ENCODE measurements at places on chromosomes 6 and 20.

GRCh38 chr6:143531720-143532499 is 20.4 kb upstream of the FUCA2 start:
- DNase-seq = no peak

GRCh38 chr6:98844244-98845210 is 10.2 kb downstream of the POU3F2 start:
- no peak for DNase-seq

DNA sequence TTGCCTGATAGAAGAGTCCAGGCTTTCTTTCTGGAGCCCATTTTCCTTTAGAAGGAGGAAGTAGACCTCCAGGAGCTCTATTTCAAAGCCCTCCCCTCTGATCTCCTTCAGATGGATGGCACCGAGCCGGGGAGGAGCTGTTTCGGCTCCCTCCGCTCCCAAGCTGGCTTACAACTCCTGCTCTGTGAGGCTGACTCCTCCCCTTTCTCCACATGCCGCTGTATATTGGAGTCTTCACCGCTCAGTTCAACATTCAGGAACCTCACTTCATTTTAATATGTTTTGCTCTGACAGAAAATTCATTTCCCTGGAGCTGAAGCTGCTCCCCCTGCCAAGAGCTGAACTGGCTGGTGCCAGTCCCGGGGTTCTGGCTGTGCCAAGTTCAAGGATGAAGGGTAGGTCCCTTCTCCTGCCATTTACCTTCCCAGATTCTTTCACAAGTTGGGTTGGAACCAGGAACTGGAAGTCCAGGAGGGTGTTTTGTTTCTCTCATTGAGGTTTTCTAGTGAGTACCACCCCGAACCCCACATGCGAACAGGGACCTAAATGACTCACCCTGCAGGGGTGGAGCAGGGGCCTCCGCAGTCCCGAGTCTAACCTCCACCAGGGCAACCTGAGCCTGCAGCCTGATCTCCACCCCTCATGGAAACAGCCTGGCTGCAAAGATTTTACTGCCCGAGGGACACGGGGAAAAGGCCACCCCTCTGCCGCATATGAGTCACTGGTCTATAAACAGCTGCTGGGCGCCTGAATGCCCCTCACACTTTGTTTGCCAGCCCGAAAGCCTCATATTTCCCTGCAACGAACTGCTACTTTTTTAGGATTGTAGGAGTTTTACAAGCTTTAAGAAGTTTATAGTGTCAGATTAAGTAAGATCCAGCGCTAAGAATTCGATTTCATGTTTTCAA is 68.6 kb upstream of the FOXA2 start:
- DNase-seq = no peak

GRCh38 chr6:170088582-170088955 is 202.3 kb downstream of the DLL1 start:
- no peak for DNase-seq

DNA sequence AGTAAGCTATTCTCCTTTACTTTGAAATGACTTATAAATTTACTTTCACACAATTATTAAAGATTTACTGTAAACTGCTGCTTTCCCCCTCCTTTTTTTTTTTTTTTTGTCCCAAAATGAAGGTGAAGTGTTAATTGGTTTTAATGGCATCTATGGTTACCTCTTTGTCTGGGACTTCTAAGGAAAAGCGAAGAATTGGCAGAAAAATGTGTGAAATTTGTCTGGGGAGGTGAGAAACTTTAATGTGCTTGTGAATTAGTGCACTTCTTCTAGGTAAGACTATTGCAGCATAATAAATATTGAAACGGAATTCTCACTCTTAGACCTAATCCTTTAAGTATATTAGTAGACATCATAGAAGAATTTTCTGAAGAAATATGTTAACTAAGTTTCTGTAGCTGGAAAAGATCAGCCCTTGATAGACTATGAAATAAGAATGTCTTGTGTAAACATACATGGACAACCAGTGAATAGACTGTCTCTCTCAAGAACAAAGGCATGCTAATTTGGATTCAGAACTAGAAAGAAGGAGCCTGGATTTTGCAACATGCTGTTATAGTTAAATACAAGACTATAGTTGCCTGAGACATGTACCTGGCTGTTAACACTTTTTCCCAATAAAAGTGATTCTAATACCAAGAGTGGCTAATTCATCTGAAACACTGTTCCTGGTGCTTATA is 23.9 kb downstream of the FLRT3 start:
- DNase-seq = no peak

DNA sequence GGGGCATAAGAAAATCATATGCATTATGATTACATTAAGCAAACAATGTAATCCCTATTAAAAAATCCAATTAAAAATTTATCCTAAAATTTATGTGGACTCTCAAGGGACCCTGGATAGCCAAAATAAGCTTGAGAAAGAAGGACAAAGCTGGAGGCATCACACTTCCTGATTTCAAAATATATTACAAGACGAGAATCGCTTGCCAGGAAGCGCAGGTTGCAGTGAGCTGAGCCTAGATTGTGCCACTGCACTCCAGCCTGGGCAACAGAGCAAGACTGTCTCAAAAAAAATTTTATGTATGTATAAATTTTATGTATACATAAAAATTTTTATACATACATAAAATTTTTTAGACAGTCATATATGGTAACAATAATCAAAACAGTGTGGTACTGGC is 48.5 kb upstream of the GCNT2 start:
- DNase-seq = no peak

DNA sequence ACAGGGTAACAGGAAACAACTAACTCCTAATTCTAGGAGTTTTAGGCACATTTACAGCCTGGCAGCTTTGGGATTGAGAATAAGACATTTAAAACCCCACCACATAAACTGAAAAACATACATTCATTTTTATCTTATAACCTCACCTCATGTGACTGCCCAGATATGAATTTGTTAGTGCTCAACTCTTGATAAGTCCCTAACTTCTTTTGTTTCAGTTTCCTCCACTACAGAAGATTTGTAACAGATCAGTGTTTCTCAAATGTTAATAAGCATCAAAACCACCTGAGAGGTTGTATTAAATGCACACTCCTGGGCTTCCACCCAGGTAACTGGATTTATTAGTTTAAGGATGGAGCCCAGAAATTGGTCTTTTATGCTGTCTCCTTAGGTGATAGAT is 190.1 kb upstream of the ARID1B start:
- DNase-seq = no peak

GRCh38 chr6:29561606-29562181 is 2.2 kb upstream of the UBD start:
- DNase-seq = no peak

- no peak for DNase-seq
These were observed 249.3 kb upstream of the PLN start for GRCh38 chr6:118298476-118299427.

DNA sequence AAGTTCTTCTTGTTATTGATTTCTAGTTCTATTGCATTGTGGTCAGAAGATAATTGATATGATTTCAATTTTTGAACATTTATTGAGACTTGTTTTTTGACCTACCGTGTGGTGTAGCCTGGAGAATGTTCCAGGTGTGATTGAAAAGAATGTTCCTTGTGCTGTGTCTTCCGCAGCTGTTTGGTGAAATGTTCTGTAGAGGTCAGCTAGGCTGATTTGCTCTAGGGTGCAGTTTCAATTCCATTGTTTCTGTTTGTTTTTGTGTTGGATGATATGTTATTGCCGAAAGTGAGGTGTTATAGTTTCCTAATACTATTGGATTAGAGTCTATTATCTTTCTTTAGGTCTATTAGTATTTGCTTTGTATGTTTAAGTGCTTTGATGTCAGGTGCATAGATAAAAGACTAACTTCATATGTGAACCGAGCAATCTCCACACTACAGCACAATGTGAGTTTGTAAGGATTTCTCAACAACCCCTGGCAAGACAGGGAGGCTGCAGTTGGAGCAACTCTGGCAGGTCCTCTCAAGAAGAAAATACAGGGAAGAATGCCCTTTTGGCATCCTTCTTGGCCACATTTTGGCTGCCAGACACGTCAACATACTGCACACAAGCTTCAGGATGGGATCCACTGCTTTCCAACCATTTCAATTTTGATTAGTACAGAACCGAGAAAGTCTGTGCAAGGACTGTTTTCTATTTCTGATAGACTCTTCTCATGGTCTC is 320.7 kb downstream of the RNF144B start:
- DNase-seq = no peak

DNA sequence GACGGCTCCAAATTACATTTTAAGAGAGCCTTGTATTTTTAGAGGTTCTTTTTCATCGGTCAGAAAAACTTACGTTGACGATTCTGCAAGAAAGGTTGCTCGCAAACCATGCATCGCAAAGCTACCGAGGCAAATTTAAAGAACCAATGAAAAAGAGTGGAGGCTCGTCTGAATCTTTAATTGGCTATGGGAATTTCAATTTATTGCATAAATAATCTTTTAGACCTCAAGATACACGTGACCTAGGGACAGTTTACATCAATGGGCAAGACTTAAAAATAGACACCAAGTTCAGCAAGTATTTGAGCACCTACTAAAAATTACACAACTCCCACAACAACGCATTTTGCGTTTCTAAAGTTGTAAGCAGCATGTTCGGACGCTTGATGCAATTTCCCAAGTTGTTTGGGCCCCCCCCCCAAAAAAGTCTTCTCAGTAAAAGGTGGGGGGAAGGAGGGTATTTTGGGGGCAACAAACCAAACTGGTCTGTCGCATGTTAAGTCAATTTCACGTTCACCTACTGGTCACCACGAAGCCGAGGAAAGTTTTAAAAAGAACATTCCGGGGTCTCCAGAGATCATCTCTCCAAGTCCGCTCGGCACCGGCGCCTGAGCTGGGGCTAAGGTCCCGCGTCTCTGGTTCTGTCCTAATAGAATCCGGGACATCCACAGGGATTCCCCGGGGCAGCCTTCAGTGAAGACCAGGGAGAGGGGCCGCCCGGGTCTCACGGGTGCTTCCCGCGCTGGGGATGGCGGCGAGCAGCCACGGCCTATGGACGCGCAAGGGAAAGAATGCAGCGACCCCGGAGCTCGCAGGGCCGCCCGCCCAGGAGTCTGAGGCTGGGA is 851 bp downstream of the SNX5 start:
- peak; percentile 43 for DNase-seq

DNA sequence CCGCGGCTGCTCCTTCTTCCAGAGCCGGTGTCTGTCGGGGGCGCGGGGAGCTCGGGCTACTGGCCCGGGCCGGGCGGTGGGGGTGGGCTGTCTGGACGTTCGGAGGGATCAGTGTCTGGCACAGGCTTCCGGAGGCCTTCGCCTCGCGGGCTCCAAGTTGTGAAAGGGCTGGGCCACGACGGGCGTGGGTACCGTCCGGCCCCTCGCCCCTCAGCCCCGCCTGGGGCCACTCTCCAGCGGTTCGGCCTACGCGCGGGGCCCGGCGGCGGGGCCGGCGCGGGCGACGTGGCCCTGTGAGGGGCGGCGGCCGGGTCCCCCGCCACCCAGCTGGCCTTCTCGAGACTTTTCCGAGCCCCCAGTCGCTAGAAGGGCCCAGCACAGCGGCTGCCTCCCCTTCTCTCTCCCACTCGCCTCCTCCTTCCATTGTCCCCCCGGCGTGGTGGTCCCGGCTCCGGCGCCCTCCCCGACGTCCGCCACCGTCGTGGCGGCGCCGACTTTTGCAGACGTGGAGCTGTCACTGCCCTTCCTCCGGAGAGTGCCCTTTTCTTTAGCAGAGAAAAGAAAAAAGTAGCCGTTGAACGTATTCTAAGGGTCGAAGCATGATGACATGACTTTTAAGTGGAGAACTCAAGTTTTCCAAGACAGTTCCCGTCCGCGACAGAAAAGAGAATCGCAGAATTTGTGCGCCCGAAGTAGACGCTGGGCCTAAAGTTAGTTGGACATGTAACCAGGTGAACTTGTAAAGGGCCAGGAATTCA is 571 bp downstream of the ITCH start:
- no peak for DNase-seq

GRCh38 chr6:83870649-83871048 is 11.2 kb downstream of the CYB5R4 start:
- DNase-seq = no peak

- peak; percentile 54 for DNase-seq
These were observed 21.4 kb upstream of the PREP start for GRCh38 chr6:105424175-105424783.

DNA sequence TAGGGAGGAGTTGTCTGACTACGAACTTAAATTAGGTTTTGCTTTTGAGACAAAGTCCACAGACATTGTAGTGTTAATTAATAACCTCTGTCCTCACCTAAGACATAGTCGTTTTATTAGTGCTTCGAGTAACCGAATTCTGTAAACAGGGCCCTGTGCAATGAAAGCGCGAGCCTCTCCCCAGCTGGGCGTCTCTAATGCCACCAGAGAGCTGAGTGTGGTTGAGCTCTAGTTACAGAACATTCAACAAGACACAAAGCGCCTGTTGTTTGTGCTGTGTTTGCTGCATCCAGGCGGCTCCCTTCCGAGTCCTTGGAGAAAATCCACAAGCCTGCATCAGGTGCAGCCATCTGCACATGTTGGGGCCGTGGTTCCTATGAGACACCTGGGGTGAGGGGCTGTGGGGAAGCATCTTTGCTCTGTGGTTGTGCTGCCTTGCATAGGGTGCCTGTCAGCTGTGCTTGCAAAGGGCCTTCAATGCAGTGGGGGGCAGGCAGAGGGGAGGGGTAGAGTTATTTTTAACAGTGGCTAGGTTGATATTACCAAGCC is 63.9 kb downstream of the CD164 start:
- no peak for DNase-seq

- no peak for DNase-seq
These were observed 16.2 kb upstream of the BEND6 start for GRCh38 chr6:56938649-56939191.

- DNase-seq = no peak
These were observed 14.5 kb downstream of the NPEPL1 start for GRCh38 chr20:58706975-58707681.

- no peak for DNase-seq
These were observed 56.2 kb downstream of the BMP7 start for GRCh38 chr20:57210054-57210910.

DNA sequence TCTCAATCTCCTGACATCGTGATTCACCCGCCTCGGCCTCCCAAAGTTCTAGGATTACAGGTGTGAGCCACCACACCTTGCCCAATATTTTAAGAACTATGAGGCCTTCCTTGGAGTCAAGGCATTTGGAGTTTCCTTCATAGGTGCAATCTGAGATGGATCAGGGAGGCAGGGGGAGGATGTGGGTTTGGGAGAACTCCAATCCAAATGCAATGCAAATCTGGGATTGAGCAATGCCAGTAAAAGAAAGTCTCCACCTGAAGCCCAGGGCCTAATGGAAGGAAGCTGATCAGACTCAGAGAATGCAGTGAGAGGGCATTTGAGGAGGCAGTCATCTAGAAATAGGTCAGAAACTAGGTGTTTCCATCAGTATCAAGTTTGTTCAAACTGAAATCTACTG is 21.2 kb downstream of the RSPH3 start:
- no peak for DNase-seq

DNA sequence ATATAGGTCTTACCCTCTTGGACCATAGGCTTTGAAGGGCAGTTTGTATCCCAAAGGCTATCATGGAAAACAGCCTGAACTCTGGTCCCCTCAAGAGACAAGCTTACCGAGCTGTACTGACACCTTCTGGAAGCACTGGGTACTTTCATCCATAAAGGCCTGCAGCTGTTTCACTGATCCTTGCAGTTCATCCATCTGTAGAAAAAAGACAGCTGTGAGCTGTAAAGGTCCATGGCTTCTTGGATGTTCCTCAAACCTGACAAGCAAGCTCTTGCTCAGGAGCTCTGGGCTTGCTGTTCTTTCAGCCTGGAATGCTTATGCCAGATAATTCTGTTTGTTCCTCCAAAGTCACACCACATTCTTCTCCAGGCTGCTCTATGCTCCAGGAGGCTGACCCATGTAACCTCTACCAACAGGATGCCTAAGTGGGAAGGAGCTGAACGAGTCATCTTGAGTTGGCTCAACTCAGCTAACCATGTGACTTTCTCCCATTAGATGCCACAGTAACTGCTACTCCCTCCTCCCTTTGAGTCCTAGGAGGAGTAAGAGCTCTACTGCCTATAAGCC is 8.8 kb upstream of the NDRG3 start:
- DNase-seq = peak; percentile 50

GRCh38 chr20:3782597-3782996 is 1.3 kb upstream of the SPEF1 start:
- DNase-seq = no peak

Data from NCI-H1105 treated with DMSO at 0.1 percent for 48 hours (cell line).